ENCODE measurements at places on chromosomes 12 and 14. TPM values are rescaled to one million over a fixed set of nuclear protein-coding genes. Genes with fewer than 3 reads are reported as not detected.
A peak's percentile ranks its signal among the peaks of the same experiment; 100 is the strongest.

The SLC35F4 gene
- not detected for total RNA-seq

The LRCOL1 gene
- total RNA-seq, result not detected

The PLBD1 gene
- total RNA-seq, result not detected

The CLEC4C gene
- not detected for total RNA-seq

The NDRG2 gene
- total RNA-seq, result 24.8 TPM

The SERPINA1 gene
- 0.42 TPM for total RNA-seq

The FANCM gene
- total RNA-seq, result 6.7 TPM

The TAS2R10 gene
- not detected for total RNA-seq

The ABCD2 gene
- total RNA-seq, result 3.4 TPM

The GLT8D2 gene
- total RNA-seq, result 0.17 TPM

The SLC38A4 gene
- total RNA-seq, result not detected

The PDE3A gene
- total RNA-seq, result not detected

- DNase-seq, result no peak
Observed at GRCh38 chr12:7512553-7512952, 9.0 kb upstream of the CD163 start.

GRCh38 chr12:100566887-100567637, 6.4 kb upstream of the GAS2L3 start:
- no peak for DNase-seq

- DNase-seq, result no peak
Observed at GRCh38 chr14:99357151-99357915, 85.3 kb upstream of the BCL11B start.

GRCh38 chr12:64780531-64781279, 21.5 kb upstream of the GNS start:
- DNase-seq, result no peak

DNA sequence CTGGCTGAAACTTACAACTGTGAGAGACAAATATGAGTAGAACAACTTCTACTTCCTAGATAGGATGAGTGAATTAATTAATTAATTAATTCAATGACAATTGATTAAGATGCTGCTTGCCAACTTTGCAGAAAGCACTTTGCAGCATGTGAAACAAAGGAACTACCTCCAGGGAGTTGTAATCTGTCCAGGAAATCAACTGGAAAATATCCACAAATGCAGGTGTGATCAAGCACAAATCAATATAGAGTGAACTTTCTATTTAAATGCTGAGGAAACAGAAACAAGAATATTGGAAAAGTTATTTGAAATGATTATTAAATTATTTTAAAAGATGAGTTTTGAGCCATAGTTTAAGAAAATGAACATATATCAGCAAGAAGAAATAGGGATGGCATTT, 163.9 kb upstream of the ARID2 start:
- DNase-seq, result no peak

DNA sequence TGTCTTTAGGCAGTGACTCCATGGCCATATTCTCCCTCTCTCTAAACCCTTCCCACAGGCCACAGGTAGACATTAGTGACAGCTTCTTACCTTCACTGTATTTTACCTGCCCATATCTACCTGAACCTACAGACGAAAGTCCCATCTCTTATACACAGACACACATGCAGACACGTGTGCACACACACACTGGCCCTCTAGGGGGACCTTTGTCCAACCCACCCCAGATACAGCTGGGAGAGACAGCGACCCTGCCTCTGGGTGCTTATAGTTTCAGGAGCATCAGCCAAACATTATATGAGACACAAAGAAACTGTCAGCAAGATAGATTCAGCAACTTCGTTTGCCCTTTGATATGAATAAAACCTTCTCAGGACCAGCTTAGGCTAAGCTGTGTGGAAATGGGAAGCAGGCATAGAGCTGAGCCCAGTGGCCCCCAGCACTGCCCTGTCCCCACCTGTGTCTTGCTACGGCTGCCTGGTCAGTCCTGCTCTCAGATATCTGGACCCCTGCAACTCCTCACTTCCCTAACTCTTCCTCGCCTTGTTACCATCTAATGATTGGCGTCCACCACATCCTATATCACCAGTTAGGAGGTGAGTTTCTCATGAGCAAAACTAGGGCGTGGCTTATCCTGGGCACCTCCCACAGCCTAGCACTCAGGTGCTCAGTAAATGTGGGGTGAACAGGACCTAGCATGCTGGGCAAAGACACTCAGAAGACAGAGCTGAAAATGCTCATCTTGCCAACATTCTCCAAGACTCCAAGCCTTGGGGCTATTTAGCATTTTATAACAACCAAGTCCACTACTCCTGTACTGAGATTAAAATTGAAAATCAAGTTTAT, 12.0 kb upstream of the CD9 start:
- no peak for DNase-seq

- DNase-seq, result no peak
Observed at GRCh38 chr14:28779456-28779855, 12.9 kb downstream of the FOXG1 start.

DNA sequence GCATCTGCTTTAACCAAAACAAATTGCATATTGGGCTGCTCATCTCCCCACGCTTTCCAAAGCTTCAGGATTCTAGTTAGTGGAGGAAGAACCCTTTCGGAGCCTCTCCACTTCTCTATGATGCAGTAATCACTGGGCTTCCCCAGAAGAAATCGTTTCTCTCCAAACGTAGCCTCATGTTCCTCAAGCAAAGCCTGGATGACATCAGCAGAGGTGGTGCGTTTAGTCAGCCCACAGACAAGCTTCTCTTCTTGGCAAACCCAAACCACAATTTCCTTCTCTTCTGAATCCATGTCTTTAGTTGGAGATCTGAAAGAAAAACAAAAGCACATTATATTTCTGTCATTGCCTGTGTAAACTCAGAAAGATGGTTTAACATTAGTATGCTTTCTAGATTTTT, 30.6 kb downstream of the RASSF9 start:
- DNase-seq, result no peak

- peak; percentile 42 for DNase-seq
Observed at GRCh38 chr12:22409377-22410164, 75.1 kb upstream of the ST8SIA1 start.

DNA sequence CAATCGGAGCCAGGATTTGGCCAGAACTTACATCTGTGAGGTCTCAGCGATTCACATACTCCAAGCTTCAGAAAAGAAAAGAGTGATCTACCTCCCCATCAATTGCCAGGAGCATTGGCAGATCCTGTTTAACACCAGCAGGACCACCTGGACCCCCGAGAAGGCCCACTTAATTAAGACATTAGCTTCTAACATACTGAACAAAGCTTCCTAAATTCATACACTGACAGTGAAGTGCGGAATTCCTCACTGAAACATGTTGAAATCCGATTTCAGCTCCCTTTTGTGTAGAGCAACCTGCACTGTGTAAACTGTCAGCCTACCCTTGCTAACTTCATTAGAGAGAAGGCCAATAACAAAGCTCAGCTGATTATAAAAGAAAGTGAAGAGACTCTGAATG, 274.0 kb downstream of the NOVA1 start:
- no peak for DNase-seq

DNA sequence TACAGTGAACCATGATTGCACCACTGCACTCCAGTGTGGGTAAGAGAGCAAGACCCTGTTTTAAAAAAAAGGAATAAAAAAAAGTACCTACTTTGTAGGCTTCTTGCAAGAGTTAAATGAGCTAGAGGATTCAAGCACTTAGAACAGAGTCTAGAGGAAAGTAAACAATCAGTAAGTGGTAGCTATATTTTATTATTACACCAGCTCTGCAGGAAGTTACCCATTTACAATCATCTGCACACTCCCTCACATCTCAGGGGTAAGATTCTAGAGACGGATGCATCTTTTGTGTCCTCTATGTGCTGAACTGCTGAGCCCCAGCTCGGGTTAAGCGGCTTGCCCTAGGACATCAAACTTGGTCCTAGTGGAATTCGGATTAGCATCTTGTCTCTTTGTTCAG, 67.3 kb downstream of the KCNK10 start:
- no peak for DNase-seq

GRCh38 chr12:120367233-120367923, 1.6 kb downstream of the MSI1 start:
- no peak for DNase-seq

DNA sequence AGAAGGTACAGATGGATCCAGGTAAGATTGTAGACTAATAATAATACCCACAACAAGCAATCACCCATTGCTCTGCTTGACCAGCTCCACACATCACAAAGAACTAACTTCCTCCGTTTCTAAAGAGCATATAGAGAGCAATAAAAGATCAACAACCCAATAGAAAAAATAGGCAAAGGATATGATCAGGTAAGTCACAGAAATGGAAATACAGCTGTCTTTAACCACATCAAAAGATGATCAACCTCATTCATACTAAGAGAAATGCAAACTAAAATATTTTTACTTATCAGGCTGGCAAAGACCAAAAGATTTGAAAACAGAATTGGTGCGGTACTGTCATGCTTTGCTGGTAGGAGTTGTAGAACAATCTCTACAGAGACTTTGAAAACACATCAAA, 8.9 kb downstream of the C2CD5 start:
- DNase-seq, result no peak

GRCh38 chr12:98594050-98594835, 757 bp downstream of the SLC25A3 start:
- DNase-seq, result peak; percentile 38

DNA sequence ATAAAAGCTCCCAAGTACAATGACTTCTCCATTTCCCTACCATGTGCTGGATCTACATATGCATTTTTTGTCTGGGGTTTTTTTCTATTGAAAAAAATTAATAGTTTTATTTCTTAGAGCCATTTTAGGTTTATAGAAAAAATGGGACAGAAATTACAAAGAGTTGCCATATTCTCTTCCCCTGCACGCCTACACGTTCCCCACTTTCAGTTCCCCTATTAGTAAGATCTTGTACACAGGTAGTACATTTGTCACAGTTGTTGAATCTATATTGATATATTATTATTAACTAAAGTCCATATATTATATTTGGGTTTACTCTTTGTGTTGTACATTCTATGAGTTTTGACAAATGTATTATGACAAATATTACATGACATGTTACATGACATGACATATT, 35.7 kb downstream of the SIX6 start:
- no peak for DNase-seq

- no peak for DNase-seq
Observed at GRCh38 chr12:11630046-11630706, 19.3 kb upstream of the ETV6 start.

GRCh38 chr14:102654298-102654697, 61.8 kb downstream of the RCOR1 start:
- no peak for DNase-seq

DNA sequence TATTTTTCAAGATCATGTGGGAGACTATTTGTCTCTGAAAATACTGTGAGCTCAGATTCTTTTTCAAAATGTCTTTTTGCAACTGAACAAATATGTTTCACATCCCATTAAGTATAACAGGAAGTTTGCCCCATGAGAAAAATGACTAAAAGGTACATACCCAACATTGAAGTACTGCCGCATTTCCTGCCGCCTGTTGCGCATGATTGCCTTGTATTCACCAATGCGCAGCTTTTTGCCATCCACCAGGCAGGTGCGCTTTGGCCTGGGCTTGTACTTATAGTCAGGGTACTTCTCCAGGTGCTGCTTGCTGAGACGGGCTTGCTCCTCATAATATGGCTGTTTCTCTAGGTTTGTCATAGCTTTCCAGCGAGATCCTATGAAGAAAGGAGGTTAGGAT, 413.2 kb downstream of the SOX5 start:
- no peak for DNase-seq

- DNase-seq, result no peak
Observed at GRCh38 chr12:21248679-21249078, 86.0 kb downstream of the SLCO1A2 start.

GRCh38 chr14:32470161-32470715, 141.1 kb downstream of the AKAP6 start:
- DNase-seq, result no peak

DNA sequence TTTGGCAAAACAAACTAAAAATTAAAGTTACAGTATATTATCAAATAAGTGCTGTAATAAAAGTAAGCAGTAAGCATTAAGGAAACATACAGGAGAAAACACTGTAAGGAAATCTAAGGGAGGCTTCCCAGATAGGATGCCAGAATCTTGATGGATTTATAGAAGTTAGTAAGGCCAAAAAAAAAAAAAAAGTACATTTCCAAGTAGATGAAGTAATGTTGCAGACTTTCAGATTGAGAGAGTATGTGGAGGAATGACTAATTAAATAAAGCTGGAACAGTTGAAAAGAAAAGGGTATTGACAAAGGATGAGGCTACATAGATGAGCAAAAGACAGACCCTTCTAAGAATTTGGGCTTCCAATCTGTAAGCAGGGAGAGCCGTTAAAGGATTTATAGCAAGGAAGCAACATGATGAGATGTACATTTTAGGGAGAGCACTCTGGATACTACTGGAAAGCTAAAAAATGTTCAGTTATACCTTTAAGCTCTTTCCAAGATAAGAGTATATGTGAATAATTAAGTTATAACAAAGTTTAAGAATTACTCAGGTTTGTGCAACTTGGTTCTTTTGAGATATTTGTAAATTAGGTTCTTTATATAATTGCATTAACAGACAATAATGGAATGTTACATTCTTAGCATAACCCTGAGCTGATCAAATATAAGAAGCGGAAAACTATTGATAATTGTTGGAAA, 87.5 kb upstream of the MON2 start:
- DNase-seq, result no peak

DNA sequence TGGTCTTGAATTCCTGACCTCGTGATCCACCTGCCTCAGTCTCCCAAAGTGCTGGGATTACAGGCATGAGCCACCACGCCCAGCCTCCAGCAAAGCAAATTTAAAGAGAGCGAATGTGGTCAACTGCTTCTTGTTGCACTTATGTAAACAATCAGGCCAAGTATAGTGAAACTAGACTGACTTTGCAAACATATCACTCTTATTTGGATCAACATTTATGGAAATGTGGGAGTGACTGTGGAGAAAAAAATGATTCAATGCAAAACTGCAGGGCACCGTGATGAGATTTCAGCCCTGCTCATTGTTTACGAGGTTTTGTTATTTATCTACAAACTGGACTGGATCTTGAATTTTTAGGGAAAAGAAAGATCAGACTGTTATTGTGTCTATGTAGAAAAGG, 28.1 kb downstream of the TMEM121 start:
- DNase-seq, result no peak

DNA sequence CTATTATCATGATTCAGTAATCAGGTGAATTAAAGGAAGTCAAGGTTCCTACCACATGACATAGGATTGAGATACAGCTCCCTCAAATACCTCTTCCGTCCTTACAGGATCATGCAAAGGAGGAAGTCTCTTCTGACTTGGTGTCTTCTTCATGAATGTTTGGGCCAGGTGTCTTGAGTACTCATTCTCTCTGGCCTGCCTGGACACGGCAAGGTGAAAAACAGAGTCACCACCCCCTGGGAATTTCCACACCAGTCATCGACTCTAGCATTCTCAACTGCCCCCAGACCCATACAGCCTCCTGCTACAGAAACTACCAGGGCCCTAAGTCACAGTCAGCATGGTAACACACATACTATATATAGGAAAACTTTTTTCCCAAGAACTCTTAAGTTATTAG, 44.9 kb upstream of the LTBP2 start:
- no peak for DNase-seq

DNA sequence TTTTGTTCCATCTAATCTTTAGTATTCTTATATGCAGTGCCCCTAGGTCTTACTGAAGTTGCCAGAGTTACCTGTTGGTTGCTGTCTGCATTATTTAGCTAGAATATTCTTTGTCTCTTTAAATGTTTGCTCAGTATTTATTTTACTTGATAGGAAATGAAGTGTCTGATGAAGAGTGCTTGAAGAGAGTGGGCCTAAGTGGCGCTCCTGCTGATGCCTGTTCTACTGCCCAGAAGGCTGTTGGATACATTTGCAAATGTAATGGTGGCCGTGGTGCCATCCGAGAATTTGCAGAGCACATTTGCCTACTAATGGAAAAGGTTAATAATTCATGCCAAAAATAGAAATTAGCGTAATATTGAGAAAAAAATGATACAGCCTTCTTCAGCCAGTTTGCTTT, 18.9 kb downstream of the CMAS start:
- DNase-seq, result no peak

GRCh38 chr12:10807186-10807585, at the start of gene TAS2R8:
Gene TAS2R8, minus strand, starts transcription at chr12:10807286. Its CDS starts 306 bp downstream, at chr12:10806980.
- DNase-seq, result no peak

All from CD8-positive, alpha-beta T cell (primary cell).